Kidney epithelial cell (primary cell): ENCODE measurements at places on chromosomes 6 and 20. TPM values are rescaled to one million over a fixed set of nuclear protein-coding genes. Genes with fewer than 3 reads are reported as not detected.

- no peak for DNase-seq
These were observed 230.2 kb upstream of the RIMS1 start for GRCh38 chr6:71656121-71656520.

DNA sequence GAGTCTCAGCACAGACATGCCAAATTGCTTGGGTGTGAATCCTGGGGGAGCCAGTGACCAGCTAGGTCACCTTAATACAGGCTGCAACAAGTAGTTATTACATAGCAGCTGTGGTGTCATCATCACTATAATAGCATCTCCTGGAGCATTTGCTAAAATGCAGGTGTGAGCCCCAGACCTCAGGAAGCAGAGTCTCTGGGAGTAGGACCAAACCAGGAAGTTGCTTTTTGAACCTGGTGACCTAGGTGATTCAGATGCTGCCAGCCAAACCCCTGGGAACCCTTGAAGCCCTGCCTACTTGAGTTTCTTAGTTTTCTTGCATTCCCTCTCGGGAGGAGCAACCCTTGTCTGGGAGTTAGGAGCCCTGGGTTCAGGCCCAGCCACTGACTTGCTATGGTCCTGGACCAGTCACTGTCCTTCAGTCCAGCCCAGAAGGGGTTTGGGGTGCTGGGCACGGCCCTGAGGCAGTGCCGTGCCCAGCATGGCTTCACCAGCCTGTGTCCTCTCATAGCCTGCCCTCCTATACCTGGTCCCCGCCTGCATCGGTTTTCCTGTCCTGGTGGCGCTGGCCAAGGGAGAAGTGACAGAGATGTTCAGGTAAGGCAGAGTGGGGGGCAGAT, 39.3 kb upstream of the ID1 start:
- no peak for DNase-seq

GRCh38 chr20:41054070-41054846, 25.6 kb downstream of the TOP1 start:
- DNase-seq, result no peak

Gene DNAH8
- not detected in 2 replicates for total RNA-seq

Gene TMC2
- total RNA-seq, result not detected in 2 replicates
